CD4-positive, alpha-beta T cell treated with Interleukin-2 at 100 ng/mL for 4 hours (primary cell): ENCODE measurements at places on chromosomes 4 and X.

DNA sequence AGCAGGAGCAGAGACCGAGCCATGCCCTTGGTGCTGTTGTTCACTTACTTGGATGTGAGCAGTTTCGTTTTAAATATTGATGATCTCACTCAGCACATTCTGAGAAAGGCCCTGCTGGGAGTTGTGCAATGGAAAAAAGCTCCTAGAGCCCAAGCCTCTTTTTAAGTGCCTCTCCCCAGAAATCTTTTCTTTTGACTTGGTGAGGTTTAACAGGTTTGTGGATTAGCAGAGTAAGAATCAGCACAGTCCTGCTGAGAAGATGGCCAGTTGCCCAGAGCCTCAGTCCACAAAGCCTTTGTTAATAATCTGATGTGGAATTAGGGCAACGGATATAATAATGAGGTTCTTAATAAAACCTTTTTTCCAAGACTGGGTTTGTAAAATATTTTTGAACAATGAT, 157.5 kb upstream of the ATP6AP2 start:
- DNase-seq = no peak

- DNase-seq = no peak
Observed at GRCh38 chr4:53307210-53307609, 58.7 kb downstream of the SCFD2 start.

GRCh38 chr4:143699331-143700045, 987 bp downstream of the FREM3 start:
- no peak for DNase-seq

DNA sequence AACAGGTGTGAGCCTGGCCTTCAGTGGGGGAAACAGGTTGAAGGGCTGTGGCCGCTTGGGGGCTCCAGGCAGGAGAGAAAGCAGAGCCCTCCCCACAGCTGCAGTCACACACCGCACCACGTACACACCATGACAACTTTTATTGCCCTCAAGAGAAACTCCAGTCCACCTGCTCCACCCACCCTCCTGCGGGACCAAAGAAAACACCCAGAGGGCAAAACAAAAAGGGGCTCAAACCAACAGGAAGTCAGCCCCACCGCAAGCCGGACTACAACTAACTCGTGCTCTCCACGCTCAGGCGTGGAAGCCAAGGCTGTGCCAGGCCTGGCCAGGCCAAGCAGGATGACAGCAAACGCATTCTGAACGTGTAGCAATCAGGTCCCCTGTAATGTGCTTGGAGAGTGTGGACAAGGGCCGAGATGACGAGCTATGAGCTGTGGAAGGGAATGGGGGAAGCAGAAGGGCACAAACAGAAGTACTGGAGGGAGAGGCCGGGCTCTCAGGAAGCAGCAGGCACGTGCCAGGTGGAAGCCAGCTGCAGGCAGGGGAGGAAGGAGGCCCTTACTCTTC, 12.7 kb downstream of the SLC6A8 start:
- no peak for DNase-seq

- no peak for DNase-seq
Observed at GRCh38 chrX:127317159-127317558, 497.6 kb downstream of the PRR32 start.

- no peak for DNase-seq
Observed at GRCh38 chrX:45063319-45064095, 137.2 kb downstream of the DIPK2B start.

- DNase-seq = no peak
Observed at GRCh38 chr4:139279760-139280620, at the start of gene MGARP. Gene MGARP (minus strand): TSS chr4:139280225. CDS start chr4:139280158, 67 bp downstream.

- DNase-seq = no peak
Observed at GRCh38 chr4:151702256-151702655, 58.6 kb downstream of the GATB start.

GRCh38 chrX:148610328-148610698, 109.9 kb downstream of the AFF2 start:
- DNase-seq = no peak

- no peak for DNase-seq
Observed at GRCh38 chr4:6290769-6291547, 21.3 kb downstream of the WFS1 start.

GRCh38 chr4:105236916-105237311, 90.2 kb downstream of the TET2 start:
- DNase-seq = no peak

DNA sequence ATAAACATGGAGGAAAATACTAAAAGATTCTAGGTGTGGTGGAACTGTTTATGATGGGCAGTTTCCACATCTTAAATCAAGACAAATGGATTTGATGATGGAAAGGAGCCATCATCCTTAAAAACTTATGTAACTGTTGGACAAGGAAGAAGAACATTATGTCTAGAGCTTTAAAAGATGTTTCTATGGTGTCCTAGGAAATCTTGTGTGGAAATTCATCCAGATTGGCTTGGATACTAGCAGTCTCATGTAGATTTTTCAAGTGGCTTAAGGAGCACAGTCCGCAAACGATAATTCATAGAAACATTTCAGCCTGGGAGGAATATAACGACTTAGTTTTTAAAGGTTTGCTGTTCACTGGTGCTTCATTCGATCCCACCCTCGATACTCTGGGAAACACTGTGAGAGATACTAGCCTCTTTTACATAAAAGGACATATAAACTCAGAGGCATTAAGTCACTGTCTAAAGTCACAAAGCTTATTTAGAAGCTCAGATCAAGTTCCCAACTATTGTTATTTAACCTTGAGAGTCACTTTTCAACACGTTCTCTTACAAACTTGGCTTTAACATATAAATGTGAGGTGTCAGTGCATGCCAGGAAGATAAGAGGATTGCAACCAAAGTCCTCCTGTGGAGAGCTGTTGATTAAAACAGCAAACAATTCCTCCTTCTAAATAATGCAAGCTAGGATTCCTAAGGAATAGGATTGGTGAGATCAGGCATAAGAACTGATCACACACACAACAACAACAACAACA, 135.7 kb upstream of the SCML1 start:
- DNase-seq = no peak
